IPS DF 19.7 (cell line): ENCODE measurements at places on chromosomes 12 and 14.

GRCh38 chr14:67436006-67436866, 24.3 kb upstream of the PLEK2 start:
- DNase-seq = no peak

DNA sequence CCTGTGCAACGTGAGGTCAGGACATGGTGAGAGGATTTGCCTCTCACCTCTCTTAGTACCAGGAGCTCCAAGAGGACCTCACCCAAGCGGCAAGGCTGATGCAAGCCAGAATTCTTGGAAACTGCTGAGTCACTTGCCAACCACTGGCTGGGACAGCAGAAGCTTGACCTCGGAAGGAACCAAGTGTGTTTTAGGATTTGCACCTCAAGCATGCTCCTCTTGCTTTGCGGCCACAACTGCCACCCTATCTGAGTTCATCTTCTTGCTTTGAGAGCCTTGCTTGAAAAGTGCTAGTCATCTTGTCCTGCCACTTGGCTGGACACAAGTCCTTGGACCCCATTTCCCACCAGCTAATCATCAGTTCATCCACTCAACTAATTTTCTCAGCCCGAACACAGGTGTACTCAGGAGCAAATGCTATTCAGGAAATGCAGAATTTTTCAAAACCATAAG, 195.8 kb downstream of the SLC25A21 start:
- DNase-seq = no peak

- DNase-seq = no peak
Observed at GRCh38 chr14:77830692-77831091, 30.8 kb downstream of the ADCK1 start.

DNA sequence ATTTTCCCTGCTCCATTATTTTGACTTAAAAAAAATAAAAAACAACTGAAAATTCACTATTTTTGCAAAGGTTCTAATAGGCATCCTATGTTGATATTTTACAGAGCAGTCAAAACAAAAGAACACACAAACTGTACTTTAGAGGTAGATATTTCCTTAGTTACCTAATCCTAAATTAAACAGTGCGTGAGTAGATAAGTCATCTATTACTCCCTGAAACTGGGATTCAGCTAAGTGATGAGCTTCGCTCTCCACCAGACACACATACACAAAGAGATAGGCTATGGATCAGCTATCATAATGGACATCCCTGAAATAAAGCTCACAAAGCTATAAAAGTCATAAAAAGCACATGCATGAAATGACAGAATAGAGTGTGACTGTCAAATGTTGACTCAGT, 398.7 kb downstream of the SOX5 start:
- DNase-seq = no peak

GRCh38 chr12:100474617-100475016, 951 bp downstream of the NR1H4 start:
- no peak for DNase-seq
